ENCODE measurements at places on chromosomes 13 and 19.

DNA sequence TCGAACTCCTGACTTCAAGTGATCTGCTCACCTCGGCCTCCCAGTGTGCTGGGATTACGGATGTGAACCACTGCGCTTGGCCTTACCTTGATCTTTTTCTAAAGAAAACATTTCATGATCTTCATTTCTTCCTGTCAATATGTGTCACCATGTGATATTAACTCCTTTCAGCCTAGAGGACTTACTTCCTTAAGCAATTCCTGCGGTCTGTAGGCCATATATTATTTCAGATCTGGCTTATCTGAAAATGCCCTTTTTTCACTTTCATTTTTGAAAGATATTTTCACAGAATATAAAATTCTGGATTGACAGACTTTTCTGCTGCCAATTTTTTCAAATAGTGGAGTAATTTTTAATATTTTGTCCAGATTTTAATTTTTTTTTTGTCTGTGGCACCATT, 2.0 kb upstream of the GPR32 start:
- no peak for DNase-seq

DNA sequence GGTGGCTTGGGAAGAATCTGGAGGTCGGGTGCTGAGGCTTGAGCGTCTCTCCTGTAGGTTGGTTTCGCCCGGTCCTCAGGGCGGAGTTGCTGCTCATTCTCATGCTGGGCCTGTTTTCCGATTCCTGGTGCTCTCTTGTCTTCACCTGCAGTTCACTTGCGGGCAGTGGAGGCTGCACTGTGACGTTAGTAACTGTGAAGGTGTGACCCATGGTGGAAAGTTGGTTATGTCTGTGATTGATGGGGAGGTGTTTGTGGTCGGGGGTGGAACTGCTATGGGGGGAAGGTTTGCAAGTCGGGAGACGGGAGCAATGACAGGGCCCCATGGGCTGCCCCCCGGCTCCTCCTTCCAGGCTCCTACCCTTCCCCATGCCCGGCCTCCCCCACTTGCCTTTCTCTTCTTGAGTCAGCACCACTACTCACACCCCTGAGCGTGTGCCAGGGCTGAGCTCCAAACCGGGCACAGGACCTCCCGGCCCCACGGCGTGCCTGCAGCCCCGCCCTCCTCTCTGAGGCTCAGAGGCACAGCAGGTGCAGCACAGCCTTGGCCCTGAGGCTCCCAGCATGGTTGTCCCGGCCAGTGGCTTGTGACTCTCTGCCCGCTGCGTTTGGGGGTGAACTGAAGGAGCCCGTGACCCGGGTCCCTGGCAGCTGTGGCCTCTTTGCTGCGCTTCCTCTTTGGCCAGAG, 79.1 kb downstream of the ATP11A start:
- no peak for DNase-seq

GRCh38 chr13:33340631-33341030, 55.1 kb upstream of the STARD13 start:
- DNase-seq, result no peak

- DNase-seq, result no peak
These were observed 848.7 kb upstream of the MIR17HG start for GRCh38 chr13:90498816-90499215.

DNA sequence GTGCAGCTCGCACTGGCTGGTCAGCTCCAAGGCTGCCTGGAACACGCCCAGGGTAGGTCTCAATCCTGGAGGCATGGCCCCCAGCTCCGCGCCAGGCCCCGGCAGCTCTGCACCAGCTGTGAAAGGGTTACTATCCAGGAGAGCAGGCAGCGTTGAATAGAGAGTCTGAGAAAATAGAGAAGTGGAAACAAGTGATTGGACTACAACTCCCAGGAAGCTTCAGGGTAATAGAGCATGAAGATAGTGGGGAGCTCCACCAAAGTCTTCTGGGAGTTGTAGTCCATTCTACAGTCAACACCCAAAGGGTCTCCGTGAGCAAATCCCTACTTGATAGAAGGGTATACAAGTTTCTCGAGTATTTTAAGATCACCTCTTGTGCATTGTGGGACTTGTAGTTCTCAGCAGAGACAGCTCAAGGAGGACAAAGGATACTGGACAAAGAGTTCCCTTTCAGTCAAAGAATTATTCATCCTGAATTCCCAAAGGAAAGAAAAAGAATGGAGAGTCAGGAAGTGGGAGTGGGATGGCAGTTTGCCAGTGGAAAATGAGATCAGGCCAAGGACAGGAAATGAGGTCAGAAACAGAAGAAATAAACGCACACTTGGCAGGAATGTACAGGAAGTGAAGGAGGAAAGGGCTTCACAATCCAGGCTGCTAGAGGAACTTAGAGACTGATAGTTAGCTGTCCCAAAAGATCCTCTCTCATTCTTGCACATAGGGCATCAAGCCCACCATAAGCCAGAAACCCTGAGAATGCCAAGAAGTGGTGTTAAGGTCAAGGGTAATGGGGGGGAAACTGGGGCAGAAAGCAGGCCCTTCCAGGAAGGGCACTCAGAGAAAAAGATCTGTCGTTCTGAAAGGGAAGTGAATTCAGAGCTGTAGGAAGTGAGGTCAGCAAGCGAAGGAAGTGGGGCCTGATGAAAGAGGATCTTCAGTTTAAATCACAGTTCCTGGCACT, 5.5 kb upstream of the MAMSTR start:
- DNase-seq, result no peak

GRCh38 chr13:79463604-79464003, 17.4 kb upstream of the NDFIP2 start:
- no peak for DNase-seq

GRCh38 chr19:53659292-53659691, 27.5 kb downstream of the DPRX start:
- no peak for DNase-seq

DNA sequence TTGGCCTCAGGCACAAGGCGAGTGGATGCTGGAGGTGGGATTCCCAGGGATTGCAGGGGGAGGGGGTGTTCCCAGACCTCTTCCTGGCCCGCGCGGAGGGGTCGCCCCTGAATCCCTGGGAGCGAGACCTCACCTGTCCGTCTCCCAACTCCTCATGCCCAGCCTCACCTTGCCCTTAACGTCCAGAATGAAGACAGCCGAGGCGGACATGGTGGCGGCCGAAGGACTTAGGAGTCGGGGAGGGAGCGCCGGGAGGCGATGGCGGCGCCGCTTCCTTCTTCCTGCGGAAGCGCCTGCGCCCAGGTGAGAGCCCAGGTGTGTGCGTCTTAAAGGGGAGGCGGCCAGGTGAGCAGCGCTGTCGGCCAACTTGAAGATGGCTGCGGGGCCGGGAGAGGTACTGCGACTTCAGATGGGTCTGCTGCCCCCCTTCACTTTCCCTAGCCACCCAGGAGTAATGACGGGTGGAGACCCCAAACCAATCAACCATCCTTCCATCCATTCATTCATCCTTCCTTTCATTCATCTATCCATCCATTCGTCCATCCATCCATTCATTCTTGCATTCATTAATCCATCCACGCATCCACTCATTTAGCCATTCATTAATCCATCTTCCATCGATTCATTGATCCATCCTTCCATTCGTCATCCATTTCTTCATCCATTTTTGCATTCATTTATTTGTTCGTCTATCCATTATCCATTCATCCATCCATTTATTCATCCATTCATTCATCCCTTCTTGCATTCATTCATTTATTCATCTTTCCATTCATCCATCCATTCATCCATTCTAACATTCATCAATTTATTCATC, at the start of gene AP1M2:
Gene AP1M2, minus strand, starts transcription at position 291 of the 817 bp plus-strand sequence. Its CDS starts 81 bp downstream, at position 210.
- DNase-seq, result no peak

DNA sequence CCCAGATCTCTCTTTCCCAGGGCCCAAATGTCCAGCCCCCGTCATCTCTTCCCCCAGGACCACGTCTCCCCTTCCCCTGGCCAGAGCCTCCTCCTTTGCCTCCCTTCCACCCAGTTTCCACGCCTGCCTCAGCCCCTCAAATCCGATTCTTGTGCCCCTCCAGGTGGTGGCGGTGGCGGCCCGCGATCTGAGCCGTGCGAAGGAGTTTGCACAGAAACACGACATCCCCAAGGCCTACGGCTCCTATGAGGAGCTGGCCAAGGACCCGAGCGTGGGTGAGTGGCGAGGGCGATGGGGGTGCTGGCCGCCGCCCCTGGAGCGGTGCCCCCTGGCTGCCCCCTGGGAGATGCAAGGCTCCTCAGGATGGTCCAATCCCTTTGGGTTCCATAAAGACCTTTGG, 1.3 kb downstream of the DHDH start:
- no peak for DNase-seq

GRCh38 chr13:113869263-113869662, 5.4 kb upstream of the GAS6 start:
- no peak for DNase-seq

DNA sequence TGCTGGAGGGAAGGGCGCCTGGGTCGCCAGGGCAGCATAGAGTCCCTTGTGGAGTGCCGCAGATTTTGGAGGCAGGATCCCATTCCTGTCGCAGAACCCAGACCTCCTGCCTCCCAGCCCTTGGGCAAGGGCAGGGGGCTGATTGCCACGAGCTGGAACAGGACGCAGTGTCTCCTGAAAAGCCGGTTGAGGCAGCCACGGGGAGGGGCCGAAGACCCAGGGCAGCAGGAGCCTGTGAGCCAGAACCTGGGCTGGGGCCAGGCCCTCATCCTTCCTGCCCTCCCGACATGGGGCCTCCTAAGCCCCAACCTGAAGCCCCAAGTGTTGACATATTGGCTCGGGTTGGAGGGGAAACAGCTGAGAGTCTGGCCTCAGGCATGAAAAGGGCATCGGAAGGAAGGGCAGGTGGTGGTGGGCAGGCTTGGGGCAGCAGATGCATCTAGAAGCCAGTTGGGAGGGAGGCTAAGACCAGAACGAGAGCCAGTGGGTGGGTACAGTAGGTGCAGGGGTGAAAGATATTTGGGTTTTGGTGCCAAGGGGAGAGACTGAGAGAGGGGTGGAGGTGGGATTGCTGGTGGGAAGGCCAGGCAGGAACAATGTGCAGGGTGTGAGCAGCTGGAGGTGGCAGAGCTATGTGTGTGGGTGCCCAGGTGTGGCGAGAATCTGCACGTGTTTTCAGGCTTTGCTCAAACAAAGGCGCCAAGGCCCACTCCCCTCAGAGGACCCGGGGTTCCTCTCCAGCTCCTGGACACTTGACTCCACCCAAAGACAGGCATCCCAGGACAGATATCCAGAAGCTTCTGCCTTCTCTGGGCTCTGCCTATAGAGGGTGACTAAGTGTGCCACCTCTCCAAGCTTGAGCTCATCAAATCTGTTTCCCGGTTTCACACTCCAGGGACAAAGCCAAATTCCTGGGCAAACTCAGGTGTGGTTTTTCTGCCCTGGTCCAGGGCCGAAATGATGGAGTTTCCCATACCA, 1.4 kb upstream of the SBSN start:
- no peak for DNase-seq

- DNase-seq, result no peak
These were observed 242.3 kb downstream of the TEX29 start for GRCh38 chr13:111562716-111563115.

DNA sequence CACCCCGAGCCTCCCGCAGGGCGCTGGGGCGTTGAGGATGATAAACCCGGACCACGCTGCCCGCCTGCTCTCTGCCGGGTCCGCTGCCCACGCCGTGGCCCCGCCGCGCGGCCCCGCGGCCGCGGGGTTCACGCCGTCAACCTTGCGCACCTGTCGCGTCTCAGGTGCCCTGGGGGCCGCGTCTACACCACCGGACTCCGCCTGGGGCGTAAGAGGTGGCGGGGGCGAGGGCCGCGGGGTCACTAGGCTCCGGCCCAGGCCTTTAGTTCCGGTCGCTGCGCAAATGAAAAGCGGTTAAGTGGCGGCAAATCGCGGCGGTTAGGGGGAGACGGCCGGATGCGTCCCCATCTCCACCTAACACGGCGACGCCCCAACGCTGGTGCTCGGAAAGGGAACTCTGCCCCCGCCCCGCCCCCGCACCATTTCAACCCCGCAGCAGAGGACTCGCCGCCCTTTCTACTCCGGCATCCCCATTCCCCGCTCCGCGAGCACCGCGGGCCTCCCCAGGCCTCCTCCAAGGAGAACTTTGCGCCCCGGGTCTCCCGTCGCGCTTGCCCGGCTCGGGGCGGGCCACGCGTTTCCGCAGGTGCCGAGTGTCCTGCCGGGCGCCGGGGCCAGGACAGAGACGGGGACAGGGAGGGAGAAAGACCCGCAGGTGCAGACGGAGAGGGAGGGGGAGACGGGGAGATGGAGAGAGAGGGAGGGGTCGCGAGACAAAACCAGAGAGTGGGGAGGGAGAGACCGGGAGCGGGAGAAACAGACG, 4.3 kb downstream of the ONECUT3 start:
- DNase-seq, result no peak

DNA sequence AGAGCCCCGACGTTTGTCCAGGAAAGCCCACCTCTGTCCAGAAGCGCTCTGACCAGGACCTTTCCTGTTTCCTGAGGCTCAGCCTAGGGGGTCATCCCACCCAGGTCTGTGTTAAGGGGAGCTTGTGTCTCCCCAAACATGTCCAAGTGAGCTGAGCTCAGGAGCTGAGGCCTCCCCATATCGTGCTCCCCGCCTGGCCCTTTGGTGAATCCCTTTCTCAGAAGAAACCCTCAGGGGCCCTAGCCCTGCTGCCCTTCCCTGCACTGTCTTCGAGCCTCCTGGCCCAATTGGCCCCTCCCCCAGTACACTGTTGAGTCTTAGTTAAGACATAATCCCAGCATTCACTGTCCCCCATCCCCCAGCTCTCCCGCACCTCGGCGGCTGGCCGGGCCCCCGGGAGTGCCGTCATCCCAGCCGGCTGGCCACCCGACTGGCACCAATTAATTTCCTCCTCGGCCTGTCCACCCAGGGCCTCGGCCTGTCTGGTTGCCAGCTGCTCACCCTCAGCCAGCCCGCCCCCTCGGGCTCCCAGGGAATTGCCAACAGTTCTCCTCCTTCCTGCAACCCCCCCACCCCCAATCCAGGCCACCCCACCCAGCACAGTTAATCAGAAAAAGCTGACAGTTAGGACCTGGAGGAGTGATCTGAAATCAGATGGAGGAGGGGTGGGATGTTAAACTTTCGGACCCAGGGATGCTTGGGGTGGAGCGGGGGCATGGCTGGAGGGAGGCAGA, 13.6 kb downstream of the IER2 start:
- no peak for DNase-seq

DNA sequence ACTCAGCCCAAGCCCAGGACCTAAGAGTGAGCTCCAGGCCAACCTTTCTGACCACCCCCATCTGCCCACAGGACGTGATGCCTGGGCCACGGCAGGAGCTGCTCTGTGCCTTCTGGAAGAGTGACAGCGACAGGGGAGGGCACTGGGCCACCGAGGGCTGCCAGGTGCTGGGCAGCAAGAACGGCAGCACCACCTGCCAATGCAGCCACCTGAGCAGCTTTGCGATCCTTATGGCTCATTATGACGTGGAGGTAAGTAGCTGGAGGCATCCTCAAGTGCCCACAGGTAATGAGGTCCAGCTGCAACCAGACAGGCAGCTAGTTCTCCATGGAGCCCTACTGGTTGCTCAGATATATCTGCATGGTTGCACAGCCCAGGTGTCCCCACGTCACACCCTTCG, 14.8 kb downstream of the DDX39A start:
- DNase-seq, result no peak

GRCh38 chr13:98142380-98143156, at the start of gene FARP1:
Gene FARP1, plus strand, starts transcription at chr13:98143094. Its CDS starts 70,149 bp downstream, at chr13:98213243.
- no peak for DNase-seq

- no peak for DNase-seq
These were observed at the start of gene ZNF556 for GRCh38 chr19:2867025-2867991. Gene ZNF556, plus strand, starts transcription at chr19:2867335. Its CDS starts 87 bp downstream, at chr19:2867422.

GRCh38 chr19:43763473-43763939, 8.7 kb upstream of the SMG9 start:
- no peak for DNase-seq

- DNase-seq, result no peak
These were observed at the start of gene SIGLEC9 for GRCh38 chr19:51124729-51125128. Gene SIGLEC9, plus strand, starts transcription at chr19:51124906. Its CDS starts 69 bp downstream, at chr19:51124975.

All from stimulated activated CD4-positive, alpha-beta T cell treated with anti-CD3 and anti-CD28 coated beads, Interleukin-1b, Interleukin-23, amount 100 ng/mL, for 4 hours (primary cell).